ENCODE measurements at places on chromosomes 3 and 15.

DNA sequence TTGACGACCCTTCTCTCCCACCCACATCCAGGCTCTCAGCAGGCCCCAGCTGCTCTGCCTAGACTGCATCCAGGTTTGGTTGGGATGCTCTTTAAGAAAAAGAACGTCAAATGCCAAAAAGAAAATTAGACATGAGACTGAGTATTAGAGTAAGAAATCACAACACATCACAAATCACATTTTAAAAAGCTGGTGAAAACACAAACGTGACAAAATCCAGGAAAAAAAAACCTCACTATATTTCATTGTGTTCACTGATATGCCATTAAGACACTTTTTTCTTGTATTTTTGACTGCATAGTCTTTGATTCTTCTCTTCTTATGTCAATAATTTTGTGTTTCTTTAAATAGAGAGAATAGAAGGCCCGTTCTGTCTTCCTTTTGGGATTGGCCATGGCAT is 243.7 kb downstream of the TLE3 start:
- DNase-seq, result no peak

GRCh38 chr3:149417727-149418126 is 40.3 kb upstream of the TM4SF1 start:
- no peak for DNase-seq

DNA sequence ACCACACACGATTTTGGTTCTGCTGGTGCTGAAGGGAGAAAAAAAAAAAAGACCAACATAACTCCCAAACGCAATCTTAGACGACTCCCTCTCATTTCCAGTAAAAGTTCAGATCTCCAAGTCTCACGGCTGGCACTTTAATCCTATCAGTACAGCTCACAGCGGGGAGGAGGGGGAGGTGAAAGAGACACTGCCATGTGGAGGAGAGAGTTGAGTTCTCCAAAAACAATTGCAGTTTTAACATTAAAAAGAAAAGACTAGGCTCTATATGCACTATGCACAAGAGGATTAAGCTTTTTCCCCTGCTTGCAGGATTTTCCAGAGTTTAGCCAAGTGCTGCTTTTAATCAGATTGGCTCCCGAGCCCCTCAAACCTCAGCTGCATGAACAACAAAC is 16.8 kb downstream of the BMF start:
- no peak for DNase-seq

GRCh38 chr3:4351872-4352271 is 48.7 kb downstream of the SETMAR start:
- DNase-seq, result no peak

DNA sequence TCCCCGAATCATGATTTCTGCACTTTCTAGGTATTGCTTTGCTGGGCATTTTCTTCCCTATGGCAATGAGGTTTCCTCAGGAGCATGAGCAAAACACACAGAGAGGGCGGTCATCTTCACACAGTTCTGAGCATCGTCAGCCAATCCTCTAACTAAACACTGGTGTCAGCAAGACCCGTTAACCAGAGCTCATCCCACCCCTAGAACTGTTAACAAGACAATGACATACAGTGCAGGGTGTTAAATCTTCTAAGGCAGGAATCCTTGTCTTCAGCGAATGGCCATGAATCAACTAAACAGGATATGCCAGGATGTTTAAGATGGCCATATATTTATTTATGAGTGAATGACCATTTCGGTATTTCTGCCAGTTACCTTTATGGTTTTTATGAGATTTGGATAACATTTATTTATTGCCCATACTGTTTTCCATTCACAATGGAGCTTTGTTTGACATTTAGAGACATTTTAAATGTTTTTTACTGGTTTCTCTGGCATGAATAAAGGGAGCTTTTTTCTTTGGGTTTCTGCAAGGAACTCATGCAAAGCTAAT is 411.5 kb upstream of the PROK2 start:
- DNase-seq, result no peak

- no peak for DNase-seq
These were observed 148.4 kb downstream of the CNTN4 start for GRCh38 chr3:2246873-2247648.

GRCh38 chr3:172194702-172195406 is 155.5 kb downstream of the FNDC3B start:
- no peak for DNase-seq

GRCh38 chr3:46848271-46849044 is 14.8 kb downstream of the MYL3 start:
- DNase-seq, result no peak

DNA sequence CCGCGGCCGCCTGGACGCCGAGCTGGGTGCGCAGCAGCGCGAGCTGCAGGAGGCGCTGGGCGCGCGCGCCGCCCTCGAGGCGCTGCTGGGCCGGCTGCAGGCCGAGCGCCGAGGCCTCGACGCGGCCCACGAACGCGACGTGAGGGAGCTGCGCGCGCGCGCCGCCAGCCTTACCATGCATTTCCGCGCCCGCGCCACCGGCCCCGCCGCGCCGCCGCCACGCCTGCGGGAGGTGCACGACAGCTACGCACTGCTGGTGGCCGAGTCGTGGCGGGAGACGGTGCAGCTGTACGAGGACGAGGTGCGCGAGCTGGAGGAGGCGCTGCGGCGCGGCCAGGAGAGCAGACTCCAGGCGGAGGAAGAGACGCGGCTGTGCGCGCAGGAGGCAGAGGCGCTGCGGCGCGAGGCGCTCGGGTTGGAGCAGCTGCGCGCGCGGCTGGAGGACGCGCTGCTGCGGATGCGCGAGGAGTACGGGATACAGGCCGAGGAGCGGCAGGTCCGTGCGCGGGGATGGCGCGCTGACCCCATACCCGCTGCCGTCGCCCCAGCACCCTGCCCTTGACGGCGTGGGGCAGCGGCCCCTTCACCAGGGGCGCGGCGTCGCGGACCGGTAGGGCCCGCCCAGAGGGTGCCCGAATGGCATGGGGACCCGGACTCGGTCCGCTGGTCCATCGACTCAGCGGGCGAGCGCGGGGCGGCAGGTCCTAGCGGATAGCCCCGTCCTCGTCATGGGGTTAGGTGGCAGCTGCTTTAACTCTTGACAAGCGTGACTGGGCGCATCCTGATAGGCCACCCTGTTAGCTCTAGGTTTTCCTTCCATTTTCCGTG is 848 bp downstream of the SYNM start:
- DNase-seq, result peak; percentile 61

GRCh38 chr15:58698887-58699641 is 50.4 kb downstream of the ADAM10 start:
- no peak for DNase-seq

GRCh38 chr3:194475138-194475932 is 11.5 kb downstream of the ATP13A3 start:
- no peak for DNase-seq

- no peak for DNase-seq
These were observed 104.1 kb downstream of the SERPINI1 start for GRCh38 chr3:167839460-167840134.

- no peak for DNase-seq
These were observed 227.1 kb downstream of the RPLP1 start for GRCh38 chr15:69679623-69680228.

GRCh38 chr3:104952146-104952972 is 414.4 kb upstream of the ALCAM start:
- DNase-seq, result no peak

DNA sequence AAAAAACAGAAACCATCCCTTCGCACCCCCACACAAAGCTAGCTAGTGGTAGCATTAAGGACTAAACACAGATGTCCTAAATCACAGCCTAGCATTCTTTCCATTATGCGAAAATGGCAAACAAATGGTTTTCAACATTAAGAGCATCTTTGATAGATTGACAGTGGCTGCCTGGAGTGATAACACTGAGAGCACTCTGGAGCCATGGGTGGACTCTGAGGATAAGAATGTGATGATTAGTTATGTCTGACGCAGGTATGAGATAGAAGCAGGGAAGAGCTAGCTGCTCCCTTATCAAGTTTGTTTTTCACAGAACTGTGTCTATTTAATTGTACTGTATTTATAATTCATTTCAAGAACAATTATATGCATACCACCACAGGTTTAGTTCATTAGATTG is 142.9 kb downstream of the PDZRN3 start:
- DNase-seq, result no peak

DNA sequence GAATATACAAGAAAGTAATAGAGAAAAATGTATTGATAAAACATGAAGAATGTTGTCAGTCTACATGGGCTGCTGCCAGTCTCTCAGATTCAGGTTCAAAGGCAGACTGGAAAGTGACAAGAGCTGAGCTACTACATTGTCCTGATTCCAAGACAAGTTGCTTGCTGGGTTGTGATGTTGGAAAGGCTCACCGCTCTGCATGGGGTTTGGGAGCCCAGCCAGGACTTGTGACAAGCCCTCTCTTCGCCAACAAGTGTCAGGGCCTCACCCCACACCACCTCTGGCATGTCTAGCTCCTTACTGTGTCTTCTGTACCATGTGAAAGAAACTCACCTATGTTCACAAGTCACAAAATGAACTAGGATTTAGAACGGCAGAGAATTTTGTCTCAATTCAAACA is 43.0 kb upstream of the SH3GL3 start:
- DNase-seq, result no peak

GRCh38 chr15:49239105-49239504 is 69.1 kb downstream of the GALK2 start:
- no peak for DNase-seq

DNA sequence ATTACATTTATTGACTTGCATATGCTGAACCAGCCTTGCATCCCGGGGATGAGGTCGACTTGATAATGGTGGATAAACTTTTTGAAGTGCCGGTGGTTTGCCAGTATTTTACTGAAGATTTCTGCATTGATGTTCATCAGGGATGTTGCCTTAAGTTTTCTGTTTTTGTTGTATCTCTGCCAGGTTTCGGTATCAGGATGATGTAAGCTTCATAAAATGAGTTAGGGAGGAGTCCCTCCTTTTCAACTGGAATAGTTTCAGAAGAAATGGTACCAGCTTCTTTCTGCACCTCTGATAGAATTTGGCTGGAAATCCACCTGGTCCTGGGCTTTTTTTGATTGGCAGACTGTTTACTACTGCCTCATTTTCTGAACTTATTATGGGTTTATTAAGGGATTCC is 250.8 kb downstream of the TBC1D5 start:
- no peak for DNase-seq

DNA sequence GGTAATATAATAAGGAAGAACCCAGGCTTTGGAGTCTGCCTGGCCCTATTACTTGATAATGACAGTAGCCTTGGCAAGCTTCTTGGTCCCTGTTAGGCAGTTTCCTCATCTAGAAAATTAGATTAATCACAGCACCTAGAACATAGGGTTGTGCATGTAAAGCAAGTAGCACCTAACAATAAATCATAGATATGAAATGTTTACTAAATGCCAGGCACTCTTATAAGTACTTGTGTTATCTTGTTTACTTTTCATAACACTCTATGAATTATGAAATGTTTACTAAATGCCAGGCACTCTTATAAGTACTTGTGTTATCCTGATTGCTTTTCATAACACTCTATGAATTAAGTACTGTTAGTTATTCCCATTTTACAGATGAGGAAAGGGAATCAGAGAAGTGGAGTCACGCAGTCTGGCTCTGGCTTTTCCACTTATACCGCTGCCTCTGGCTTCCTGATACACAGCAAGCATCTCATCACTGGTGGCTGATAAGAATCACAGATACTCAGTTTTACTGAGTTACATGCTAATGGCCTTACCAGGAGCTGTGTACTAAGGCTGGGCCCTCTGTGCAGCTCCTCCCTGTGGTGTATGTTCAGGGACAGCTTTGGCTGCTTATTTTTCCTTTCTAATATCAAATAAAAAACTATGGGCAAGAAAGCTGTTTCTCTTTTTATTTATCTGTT is 123.4 kb downstream of the FEZF2 start:
- no peak for DNase-seq

- DNase-seq, result no peak
These were observed 207.6 kb upstream of the STAC start for GRCh38 chr3:36172699-36173098.

DNA sequence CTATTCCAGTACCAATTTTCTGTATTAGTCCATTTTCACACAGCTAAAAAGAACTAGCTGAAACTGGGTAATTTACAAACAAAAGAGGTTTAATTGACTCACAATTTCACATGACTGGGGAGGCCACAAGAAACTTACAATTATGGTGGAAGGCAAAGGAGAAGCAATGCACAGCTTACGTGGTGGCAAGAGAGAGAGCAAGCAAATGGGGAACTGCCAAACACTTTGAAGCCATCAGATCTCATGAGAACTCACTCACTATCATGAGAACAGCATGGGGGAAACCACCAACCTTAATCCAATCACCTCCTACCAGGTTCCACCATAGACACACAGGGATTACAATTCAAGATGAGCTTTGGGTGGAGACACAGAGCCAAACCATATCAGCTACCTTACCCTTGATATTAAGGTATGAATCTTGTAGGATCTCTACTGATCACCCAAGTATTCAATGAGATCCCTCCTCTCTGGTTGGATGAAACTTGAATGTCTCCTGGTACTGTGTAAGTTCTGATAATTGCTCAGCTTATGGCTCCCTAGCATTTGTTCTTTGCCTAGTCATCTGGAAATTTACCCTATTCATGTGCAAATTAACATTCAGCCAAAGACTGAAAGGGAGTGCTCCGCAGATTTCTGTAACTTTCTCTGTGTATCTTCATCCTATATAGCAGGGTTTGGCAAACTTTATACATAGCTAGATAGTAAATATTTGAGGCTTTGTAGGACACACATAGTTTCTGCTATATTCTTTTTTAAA is 38.9 kb downstream of the MYL3 start:
- no peak for DNase-seq

DNA sequence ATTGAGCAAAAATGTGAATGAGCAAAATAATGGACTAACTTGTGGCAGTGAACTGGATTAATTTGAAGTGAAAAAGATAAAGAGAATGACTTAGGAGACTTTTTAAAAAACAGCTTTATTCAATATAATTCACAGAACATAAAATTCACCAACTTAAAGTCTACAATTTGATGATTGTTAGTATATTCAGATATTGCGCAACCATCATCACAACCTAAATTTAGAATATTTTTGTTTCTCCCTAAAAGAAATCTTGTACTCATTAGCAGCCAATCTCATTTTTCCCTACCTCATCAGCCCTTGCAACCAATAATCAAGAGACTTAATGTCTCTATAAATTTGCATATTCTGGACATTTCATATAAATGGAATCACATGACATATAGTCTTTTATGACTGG is 496.5 kb downstream of the IGSF11 start:
- DNase-seq, result no peak

- DNase-seq, result no peak
These were observed 12.8 kb downstream of the LYZL4 start for GRCh38 chr3:42397644-42398043.

DNA sequence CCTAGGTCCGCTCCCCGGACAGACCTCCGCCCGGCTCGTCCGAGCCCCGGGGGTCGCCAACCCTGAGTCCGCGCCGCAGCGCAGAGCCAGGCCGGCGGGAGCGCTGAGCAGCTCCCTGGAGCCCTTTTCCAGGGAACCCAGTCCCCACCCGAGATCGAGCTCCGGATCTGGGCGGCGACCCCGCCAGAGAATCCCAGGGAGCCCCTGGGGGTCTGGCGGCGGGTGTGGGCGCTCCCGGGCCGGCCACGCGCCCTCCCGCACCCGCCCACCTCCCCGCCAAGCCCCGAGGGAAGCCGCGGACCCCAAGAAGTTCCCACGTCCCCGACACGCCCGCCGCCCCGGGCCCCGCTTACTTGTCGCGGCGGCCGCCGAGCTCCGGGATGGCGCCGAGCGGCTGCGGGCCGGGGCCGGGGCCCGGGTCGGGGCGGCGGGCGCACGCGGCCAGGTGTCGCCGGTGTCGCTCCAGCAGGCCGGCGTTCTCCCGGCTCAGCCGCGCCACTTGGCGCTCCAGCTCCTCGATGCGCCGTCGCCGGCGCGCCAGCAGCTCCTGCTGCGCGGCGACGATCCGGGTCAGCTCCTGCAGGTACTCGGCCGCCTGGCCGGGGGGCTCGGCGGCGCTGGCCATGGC is 137.7 kb downstream of the NUP210 start:
- DNase-seq, result no peak

- DNase-seq, result no peak
These were observed 11.2 kb downstream of the SH3GL3 start for GRCh38 chr15:83458381-83458780.

Data from posterior cingulate gyrus (tissue), 11 donors.